Kasumi-1 (cell line): ENCODE measurements at places on chromosomes 2 and 18.
A peak's percentile ranks its signal among the peaks of the same experiment; 100 is the strongest.

DNA sequence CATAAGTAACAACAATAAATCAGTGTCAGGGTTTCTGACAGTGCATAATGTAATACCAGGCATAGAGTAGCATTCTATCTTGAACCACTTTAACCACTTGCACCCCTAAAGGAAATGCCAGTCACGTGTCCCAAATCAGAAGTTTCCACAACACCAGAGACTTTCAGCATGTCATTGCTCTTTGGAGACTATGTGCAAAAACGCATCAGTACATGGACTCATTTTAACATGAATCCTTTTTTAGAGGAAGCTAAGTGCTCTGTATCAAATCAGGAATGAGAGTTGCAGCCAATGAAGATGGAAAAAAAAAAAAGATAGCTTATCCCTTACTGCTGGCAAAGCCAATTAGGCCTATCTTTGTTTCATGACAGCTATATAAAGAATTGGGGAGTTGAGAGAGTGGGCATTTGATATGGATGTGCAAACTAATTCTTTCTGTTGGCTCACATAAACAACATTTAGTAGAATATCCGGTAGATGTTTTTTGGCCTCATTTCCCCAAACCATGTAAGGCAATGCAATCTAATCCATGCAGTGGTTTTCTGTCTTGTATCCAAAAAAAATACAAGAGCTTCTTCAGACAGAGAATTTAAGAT, 353.1 kb downstream of the IRS1 start:
- DNase-seq = no peak

- DNase-seq = no peak
These were observed 83.8 kb upstream of the FAM237A start for GRCh38 chr2:206558492-206558891.

DNA sequence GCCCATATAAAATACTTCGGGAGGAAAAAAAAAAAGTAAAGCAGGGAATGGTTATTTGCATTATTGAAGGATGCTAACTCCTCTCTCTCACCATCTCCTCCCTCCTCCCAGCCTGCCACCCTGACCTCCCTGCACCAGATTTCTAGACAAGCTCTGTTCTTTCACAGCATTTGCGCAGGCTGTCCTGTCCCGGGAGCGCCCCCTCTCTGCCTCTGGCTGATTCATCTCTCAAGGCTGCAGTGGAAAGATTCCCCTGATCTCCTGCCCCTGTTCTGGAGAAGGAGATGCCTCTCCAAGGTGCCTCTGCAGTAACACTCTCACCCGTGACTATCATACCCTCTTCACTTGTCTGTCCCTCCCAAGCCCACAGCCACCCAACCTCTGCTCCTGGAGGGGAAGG, 38.5 kb downstream of the COL4A4 start:
- peak; percentile 5 for DNase-seq

DNA sequence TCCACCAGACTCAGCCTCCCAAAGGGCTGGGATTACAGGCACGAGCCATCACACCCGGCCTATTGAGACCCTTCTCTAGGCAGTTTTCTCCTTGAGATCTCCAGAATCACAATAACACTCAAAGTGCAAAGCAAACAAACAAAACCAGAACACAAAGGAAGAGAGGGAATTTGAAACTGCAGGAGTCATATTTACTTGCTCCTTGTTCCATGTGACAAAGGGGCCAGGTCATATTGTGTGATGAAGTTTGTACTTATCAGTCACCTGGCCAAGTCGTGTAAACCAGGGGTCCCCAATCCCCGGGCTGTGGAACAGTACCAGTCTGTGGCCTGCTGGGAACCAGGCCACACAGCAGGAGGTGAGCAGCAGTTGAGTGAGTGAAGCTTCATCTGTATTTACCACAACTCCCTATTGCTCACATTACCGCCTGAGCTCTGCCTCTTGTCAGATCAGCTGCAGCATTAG, 26.5 kb downstream of the SCYGR8 start:
- DNase-seq = no peak

DNA sequence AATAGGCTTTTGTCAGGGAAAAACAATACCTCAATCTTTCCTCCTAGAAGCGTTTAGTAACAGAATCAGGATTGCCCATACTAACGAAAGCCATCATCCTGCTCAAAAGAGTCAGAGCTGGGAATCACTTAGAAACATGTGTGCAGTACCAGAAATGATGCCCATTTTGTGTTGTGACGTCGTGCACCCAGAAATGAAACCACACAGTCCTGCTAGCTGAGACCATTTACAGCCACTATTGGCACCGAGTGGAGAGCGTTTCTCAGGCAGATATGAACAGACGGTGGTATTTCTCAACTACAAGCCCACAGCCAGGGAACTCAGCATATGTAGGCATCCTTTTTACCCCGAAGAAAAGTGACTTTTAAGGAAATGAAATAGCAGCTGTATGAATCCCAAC, 284.3 kb upstream of the LRATD1 start:
- no peak for DNase-seq

GRCh38 chr2:114049826-114050225, 159.9 kb downstream of the ACTR3 start:
- no peak for DNase-seq

DNA sequence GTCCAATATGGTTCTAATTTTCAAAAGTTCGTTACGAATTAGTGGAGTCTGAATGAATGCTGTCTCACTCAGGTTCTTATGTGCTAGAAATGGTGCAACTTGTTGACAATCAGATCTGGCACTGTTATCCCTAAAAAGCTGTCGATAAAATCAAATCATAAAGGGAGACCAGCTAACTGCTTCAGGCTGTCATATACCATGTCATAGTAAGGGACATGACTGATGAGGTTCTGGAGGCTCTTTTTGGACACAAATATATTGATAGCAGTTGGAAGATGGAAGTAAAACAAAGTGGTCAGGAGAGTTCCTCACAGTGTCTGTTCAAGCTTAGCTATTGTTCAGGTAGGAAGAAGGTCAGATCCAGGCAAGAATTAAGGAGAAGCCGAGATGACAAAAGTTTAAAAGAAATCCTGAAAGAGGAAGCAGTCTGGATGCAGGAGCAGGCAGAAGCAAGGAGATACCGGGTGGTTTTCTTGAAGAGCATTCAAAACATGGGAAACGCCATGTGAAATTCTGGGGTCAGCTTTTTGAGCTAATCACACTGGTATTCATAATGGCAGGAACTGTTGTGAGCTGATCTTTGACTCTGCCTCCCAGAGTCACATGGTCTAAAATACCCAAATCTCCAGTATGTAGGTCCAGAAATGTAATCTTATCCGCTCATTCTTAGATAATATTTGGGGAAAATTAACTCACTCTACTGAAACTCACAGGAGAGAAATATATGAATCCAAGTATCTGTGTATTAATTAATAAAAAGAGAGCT, 9.4 kb upstream of the CAVIN2 start:
- no peak for DNase-seq

GRCh38 chr2:158205215-158205614, 103.5 kb downstream of the UPP2 start:
- no peak for DNase-seq

- DNase-seq = no peak
These were observed 123.6 kb upstream of the CAB39 start for GRCh38 chr2:230589025-230589424.

GRCh38 chr2:181675254-181675653, 5.1 kb downstream of the NEUROD1 start:
- DNase-seq = no peak

- DNase-seq = no peak
These were observed 32.3 kb downstream of the FOSL2 start for GRCh38 chr2:28424799-28425463.

GRCh38 chr18:12106471-12106870, 12.8 kb downstream of the ANKRD62 start:
- DNase-seq = no peak

- no peak for DNase-seq
These were observed 75.8 kb downstream of the ASAP2 start for GRCh38 chr2:9282128-9283112.

DNA sequence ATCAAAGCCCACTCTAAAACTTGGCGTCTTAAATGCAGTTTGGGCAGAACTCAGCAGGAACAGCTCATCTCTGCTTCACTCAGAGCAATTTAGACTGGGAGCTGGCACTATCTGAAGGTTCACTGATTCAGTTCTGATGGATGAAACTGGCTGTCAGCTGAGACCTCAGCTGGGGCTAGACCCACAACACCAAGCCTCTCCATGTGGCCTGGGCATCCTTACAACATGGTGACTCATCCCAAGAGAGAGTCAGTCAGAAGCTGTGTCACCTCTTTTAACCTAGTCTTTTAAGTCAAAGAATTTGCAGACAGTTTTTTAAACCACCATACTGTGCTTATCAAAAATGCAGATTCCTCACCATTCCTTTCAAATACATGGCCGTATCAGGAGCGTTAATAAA, 62.6 kb upstream of the ZNF397 start:
- DNase-seq = no peak

GRCh38 chr2:175926272-175926671, 75.8 kb downstream of the LNPK start:
- no peak for DNase-seq

DNA sequence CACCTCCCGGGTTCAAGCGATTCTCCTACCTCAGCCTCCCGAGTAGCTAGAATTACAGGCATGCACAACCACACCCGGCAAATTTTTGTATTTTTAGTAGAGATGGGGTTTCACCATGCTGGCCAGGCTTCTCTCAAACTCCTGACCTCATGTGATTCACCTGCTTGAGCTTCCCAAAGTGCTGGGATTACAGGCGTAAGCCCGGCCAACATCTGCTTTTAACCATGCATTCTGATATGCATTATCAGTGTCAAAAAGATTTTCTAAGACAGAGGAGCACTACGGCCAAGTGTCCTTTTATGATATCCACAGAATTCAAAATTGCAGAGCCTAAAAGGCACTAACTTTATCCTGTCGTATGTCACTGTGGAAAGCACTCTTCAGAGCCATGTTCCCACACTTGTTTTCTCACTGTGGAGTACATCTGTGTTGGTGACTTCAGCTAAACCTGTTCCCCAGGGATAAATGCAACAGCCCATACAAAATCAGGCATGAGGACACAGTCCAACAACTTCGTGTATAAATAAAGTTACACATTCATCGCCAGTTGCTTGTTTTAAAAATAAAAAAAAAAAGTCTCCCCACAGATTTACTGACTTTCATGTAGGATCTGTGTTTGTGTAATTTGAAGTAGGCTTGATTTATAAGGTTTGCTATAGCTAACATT, 56.4 kb downstream of the STK25 start:
- DNase-seq = no peak

GRCh38 chr2:120729406-120730399, 6.0 kb upstream of the GLI2 start:
- DNase-seq = no peak

- no peak for DNase-seq
These were observed 62.1 kb upstream of the OTOS start for GRCh38 chr2:240202586-240202985.

GRCh38 chr18:25019086-25019860, 332.7 kb downstream of the ZNF521 start:
- no peak for DNase-seq

DNA sequence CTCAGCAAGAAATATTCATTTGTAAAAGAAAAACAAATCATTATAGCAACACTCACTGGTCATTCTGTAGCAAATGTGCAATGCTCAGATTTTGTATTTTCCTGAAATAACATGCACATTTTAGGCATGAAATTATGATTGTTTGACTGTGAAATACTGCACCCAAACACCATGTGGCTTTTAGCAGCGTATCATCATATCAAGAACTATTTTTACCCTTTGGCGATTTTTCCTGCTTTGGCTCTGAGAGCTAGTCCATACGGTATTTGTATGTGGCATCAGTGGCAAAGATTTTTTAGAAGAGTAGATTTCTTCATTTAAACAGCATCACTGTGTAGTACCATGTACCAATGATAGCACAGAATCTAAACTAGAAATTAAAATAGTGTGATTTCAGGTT, 493.1 kb downstream of the NR4A2 start:
- DNase-seq = no peak

DNA sequence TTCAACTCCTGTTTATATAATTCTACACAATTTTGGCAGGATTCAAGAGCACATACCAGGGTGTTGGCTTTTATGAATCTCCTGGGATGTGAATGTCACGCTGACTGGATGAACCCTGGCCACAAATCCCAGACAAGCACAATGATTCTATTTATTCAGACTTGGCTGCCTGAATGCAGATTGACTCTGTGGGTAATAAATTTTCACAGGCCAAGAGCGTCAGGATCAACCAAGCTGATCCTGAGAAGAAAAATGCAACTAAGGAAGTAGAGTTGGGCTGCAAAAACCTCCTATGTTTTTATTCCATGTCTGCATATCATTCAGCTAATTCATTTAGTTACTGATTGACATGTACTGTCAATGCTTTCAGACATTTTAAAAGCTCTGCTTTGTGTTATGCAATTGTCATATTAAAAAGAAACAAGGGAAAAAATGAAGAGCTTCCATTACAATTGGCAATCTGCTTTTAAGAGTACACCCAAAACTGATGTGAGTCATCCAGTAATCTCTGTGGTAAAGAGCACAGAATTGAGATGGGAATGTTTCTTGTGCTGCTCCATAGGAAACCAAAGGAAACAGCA, 173.0 kb upstream of the REV1 start:
- DNase-seq = no peak

DNA sequence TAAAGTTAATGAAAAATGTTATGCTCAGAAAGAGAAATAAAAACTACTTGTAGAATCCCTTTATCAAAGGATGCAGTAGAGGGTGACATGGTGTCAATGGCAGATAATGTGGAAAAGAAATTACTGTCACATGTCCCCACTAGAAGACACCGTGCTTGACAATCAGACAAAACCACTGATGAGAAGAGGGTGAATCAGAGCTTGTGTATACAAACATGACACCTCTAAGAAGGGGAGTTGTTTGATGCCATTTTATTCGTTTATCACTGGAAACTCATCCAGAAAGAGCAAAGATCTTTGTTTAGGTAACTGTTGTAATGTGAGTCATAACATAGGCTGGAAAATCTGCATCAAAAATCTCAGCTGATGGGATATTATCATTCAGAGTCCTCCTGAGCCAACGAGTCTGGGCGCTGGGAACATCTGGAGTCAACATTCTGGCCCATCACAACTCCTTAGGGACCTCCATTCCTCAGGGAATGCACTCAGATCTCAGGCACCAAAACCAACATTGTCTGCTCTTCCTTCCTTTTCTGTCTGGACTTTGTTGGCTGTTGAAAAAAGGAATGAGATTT, 49.5 kb upstream of the RAB12 start:
- DNase-seq = no peak

- DNase-seq = peak; percentile 56
These were observed 81.4 kb upstream of the CABLES1 start for GRCh38 chr18:23053776-23054457.

- DNase-seq = no peak
These were observed 58.6 kb downstream of the ZEB2 start for GRCh38 chr2:144461308-144461766.

GRCh38 chr2:28622101-28622499, 126.2 kb downstream of the PLB1 start:
- DNase-seq = no peak

GRCh38 chr2:181806039-181806392, 85.5 kb upstream of the ITPRID2 start:
- DNase-seq = no peak
